CD4-positive, alpha-beta T cell treated with Interleukin-17A for 1 hour (primary cell): ENCODE measurements at places on chromosomes 1 and 21.

DNA sequence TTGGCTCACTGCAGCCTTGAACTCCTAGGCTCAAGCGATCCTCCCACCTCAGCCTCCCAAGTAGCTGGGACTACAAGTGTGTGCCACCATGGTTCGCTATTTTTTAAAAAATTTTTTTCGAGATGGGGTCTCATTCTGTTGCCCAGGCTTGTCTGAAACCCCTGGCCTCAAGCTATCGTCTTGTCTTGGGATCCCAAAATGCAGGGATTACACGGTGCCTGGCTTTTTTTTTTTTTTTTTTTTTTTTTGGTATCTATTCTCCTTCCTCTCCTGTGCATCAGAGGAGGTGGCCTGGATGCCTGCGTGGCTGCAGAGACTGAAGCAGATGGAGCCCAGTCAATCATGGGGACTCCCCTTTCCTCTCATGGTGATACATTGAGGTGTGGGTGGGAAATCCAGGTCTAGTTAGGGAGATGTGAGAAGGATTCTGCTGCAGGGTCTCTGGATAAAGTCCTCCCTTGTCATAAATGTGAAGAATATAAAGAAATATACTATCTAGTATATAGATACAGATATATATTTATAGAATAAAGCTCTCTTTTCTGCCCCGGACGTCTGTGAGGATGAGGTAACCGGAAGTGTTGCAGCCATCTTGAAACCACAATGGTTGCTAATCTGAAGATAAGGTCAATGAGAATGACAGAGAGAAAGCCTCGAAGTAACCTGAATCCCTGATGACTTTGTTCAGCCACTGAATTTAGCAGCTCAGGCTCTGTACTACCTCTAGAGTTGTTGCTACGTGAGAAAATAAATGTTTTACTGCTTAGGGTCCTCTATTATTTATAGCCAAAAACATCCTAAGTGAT, 19.5 kb upstream of the RGSL1 start:
- peak; percentile 62 for DNase-seq

GRCh38 chr1:25199819-25200620, 32.3 kb downstream of the SYF2 start:
- DNase-seq, result no peak

- no peak for DNase-seq
Observed at GRCh38 chr1:204107892-204108291, 35.0 kb downstream of the SOX13 start.

DNA sequence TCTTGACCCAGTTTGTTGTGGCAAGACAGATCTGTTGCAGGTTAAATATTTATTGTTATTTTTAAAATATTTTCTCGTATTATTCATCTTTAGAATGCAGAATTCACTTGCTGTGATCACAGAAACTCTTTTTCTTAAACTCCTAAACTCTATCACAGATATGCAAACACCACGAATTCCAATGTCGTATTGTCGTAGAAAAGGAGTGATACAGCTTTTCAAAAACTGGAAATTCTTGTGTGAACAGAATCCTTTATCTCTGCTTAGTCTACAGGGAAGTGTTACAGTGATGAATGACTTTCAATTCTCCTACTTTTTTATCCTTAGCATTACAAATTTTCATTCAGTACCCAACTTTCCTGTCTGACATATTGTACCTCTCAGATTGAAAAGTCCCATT, 1329.5 kb upstream of the B3GALT2 start:
- DNase-seq, result no peak

GRCh38 chr1:78540048-78540447, 49.3 kb downstream of the PTGFR start:
- no peak for DNase-seq

DNA sequence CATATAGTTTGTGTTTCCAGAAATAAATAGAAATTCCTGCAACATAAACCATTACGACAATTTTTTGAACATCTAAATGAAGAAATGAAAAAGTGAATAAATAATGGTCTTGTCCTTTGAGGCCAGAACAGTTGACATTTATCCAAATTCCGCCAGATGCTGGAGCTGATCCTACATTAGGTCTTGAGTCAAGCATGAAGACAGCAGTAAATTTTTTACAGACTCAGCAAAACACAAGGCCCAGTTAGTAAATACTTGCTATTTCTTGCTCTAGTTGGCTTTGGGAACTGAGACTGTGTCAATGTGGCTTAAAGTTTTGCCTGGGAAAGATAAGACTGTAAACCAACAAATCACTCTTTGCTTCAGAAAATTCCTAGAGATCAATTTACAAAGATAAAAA, 540.1 kb upstream of the RGS18 start:
- DNase-seq, result no peak

DNA sequence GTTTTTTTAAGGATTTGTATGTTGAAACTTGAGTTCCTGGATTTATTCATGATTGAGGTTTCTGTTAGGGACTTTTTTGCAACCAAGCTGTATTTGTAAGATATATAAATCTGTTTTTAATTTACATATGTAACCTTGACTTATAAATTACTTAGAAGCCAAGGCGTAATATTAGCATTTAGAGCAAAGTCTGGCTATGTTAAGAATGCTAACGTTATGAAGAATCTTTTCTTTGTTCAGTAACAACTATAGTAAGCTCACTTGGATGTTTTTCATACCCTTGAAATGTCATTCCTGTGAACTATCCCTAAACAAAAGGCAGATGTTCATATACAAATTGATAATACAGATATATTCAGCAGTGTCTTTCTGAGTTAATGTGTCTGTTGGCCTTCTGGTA, 155.3 kb downstream of the MAGI3 start:
- DNase-seq, result no peak

DNA sequence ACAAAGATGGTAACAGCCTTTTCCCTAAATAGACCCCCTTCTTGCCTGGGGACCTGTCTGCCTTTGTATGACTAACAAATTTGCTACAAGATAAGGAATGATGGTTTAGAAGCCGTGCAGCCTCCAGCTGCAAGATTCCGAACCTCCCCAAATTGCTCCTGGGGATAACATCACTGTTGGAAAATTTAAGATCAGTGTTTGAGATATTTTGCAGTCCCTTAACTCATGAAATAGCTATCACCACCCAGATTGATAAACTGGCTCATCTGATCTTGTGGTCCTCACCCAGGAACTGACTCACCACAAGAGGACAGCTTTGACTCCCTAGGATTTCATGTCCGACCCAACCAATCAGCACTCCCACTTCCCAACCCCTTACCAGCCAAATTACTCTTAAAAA, 254.7 kb downstream of the USH2A start:
- no peak for DNase-seq

DNA sequence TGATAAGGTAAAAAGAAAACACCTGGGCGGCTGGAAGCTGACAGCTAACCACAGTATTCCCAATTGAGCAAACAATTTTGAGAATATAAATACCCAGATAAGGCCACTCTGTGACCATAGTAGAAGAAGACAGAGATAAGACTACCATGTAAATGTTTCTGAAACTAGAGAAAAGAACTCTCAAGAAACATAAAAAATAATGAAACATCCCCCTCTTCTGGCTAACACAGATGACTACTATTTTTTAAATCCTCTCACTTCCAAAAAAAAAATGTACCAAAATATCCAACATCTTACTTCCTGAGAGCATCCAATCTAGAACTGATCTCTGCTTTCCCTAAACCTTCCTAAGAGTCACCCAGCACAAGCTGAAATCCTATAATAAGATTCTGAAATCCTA, 125.9 kb downstream of the HFM1 start:
- no peak for DNase-seq

GRCh38 chr1:194104247-194104844, 917.9 kb upstream of the B3GALT2 start:
- no peak for DNase-seq

- no peak for DNase-seq
Observed at GRCh38 chr1:170594066-170594626, 62.2 kb downstream of the GORAB start.

DNA sequence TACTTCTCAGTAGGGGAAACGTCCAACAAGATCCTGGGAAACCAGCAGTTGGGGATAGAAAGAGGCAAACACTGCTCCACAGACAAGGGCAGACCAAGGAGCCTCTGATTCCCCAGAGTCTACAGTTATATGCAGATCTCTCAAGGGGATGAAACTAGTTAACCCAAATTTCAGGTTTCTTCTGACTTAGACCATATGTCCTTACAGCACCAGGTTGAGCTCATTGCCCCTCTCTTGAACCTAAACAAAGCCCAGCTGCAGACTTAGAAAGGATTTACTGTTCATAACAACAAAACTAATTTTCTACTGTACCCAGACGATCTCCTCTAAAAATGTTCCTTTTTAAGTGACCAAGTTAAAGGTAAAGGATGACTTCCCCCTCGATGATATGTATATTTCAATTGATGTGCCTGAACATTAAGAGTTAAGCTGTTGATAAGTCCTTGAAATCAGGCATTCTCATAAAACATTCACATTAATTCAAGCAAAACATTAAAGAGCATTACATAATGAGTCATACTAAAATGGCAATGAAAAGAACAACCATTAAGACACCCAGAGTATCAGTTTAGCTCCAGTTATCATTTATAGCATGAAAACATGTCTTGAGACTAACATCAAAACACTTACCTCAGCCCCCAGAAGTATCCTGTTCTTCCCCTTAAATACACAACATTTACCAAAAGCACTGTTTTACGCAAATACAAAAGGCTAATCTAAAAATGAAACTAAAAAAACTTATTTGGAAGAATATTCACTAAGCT, 24.1 kb downstream of the SMYD3 start:
- no peak for DNase-seq

- DNase-seq, result no peak
Observed at GRCh38 chr1:2837823-2838222, 36.3 kb upstream of the TTC34 start.

DNA sequence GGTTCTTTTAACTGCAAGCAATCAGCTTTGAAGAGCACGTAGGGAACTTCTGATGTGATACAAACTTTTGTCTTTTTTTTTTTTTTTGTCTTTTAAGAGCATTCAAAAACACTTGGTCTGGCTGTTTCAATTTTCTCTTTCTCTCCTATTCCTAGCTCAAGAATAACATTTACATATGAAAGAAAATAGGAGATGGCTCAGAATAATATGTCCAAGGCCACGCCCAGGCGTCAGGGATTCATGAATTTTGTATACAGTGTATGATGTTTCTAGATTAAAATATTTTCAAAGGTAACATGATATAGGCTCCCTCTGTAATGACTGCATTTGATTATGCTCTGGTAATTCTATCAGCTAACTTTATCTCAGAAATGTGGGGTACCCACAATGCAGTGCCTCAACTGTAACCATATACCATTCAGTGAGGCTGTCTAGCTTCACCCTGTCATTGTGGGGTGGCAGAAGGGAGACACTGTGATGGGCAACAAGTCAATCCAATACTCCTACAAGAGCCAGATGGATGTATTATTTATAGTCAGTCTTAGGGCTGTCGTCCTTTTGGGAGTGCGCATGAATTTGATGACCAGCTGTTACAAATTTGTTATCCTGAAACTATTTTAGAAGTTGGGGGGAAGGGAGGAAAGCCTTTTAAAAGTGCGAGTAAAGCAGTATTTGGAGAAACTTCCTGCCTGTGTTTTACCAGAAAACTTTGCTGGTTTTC, 1.5 kb upstream of the AKNAD1 start:
- no peak for DNase-seq

- DNase-seq, result no peak
Observed at GRCh38 chr1:116833718-116834117, 76.0 kb upstream of the PTGFRN start.

DNA sequence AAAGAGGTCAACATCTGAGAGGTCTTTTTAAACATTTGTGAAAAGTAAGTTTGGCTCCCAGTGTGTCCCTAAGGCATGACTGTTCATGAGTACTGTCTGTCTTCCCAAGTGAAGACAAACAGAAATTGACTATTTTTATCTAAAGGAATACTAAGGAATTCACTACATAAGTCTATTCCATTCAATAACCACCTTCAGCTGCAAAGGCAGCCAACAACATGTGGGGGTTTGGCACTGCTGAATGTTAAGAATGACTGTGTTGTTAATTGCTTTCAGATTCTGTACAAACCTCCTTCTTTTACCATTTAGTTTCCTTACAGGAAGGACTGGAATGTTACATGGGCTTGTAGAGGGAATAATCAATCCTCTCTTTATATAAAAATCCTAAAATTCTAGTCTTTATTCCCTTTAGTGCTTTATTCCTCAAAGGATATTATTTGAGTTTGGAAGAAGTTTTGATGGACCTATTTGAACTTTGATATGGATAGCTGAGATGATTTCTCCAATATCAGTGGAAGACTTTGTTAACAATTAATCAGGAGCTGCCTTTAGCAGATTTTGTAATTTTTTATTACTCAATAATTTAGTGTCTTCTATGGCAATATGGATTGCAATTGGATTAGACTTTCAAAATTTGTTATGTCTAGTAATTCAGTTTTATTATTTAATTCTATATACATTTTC, 201.7 kb upstream of the CHRM3 start:
- no peak for DNase-seq

GRCh38 chr1:207960346-207960745, 49.4 kb upstream of the CD34 start:
- DNase-seq, result no peak

DNA sequence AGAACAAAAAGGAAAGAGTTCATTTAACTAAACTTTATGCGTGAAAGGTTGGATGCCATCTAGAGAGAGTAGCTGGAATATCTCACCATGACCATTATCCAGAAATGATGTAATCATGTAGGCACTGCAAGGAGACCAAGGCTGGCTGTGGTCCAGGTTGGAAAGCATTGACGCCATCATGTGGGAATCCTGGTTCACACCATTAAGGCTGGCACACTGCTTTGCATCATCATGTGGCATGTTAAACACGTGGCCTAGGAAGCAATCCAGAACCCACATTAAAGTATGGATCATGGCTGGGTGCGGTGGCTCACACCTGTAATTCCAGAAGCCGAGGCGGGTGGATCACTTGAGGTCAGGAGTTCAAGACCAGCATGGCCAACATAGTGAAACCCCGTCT, 4.3 kb downstream of the ADAMTS1 start:
- no peak for DNase-seq

- no peak for DNase-seq
Observed at GRCh38 chr21:40568807-40569206, 278.2 kb downstream of the DSCAM start.

DNA sequence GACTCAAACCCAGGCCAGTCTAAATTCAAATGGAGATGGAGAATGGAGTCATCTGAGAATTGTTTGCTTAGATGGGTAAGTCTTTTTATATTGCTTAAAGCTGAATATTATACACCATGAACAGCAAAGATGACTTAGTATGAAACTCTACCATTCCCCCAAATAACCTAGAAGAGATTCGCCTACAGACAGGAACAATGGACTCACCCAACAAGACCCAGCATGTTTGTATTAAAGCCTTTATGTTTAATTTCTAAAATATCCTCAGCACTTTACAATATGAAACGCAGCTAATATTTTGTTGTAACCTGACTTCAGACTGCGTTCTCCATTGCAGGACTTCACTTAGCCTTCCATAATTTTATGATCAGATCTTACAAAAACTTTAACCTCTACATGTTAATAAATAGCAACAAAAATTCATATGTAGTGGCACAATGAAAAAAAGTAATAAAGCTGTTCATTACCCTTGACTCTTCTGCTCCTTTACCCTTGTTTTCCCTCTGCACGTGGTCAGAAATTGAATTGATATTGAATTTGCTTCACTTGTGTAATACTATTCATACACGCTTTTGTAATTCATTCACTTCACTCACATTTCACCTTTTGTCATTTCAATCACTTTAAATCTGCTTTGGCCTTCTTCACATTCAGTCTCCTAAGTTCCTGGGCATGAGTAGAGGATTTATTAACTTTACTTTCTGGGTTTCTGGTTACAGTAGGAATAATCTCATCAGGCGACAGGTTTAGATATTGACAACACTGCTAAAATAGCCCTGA, 177.3 kb upstream of the PTBP2 start:
- no peak for DNase-seq

- DNase-seq, result no peak
Observed at GRCh38 chr1:211741116-211741515, 65.7 kb upstream of the NEK2 start.
